Mesangial cell (primary cell): ENCODE measurements at places on chromosomes 3 and 15. TPM values are rescaled to one million over a fixed set of nuclear protein-coding genes. Genes with fewer than 3 reads are reported as not detected.

Gene MESP1
- 1.8 and 4.3 TPM in 2 replicates for total RNA-seq

Gene CHDH
- total RNA-seq = 1.5 and 2.0 TPM in 2 replicates

Gene GABRG3
- total RNA-seq = not detected in 2 replicates

Gene MYO1E
- total RNA-seq = 98.9 and 99.8 TPM in 2 replicates

Gene GP5
- total RNA-seq = under 0.01 and 0.16 TPM in 2 replicates

Gene SLC9C1
- total RNA-seq = not detected in 2 replicates
